ENCODE measurements at places on chromosomes 12 and 14.

DNA sequence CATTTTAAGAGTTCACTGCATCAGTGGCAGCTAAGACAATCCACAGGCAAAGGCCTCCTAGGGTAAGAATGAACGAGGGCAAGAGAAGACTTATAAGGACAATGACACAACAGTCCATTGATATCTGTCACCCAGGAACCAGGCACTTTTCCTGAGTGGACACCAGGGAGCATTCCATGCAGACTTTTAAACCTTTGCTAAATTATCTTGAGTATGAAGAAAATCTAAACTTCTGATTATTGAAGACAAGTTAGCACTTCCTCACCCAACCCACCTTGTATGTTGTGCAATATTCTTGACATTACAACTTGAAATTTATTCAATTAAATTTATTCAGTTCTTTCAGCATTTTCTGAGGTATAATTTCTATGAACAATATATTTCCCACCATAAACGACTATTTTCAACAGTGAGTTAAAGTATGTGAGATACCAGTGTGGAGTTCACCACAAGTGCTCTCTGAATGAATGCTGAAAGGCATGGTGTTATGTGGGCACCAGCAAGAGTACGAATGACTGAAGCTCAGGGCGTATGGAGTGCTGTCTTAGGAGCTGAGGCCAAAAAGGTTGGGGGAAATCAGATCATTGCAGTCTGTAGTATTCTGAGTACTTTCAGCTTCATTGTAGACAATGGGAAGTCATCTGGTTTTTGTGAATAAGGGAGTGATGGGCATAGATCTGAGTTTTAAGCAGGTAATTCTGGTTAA is 124.3 kb upstream of the LMNTD1 start:
- no peak for DNase-seq

DNA sequence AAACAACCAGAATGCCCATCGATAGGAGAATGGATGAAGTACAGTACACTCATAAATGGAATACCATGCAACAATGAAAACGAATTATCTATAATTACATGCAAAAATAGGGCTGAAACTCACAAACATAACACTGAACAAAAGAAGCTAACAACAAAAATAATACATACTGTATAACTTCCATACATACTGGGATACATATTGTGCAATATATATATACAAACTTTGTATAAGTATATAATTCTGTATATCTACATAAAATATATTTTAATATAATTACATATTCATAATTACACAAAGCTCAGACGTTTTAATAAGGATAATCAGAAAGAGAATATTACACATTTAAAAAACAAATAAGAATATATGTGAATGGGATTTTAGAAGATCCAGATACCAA is 90.2 kb downstream of the CDK17 start:
- no peak for DNase-seq

DNA sequence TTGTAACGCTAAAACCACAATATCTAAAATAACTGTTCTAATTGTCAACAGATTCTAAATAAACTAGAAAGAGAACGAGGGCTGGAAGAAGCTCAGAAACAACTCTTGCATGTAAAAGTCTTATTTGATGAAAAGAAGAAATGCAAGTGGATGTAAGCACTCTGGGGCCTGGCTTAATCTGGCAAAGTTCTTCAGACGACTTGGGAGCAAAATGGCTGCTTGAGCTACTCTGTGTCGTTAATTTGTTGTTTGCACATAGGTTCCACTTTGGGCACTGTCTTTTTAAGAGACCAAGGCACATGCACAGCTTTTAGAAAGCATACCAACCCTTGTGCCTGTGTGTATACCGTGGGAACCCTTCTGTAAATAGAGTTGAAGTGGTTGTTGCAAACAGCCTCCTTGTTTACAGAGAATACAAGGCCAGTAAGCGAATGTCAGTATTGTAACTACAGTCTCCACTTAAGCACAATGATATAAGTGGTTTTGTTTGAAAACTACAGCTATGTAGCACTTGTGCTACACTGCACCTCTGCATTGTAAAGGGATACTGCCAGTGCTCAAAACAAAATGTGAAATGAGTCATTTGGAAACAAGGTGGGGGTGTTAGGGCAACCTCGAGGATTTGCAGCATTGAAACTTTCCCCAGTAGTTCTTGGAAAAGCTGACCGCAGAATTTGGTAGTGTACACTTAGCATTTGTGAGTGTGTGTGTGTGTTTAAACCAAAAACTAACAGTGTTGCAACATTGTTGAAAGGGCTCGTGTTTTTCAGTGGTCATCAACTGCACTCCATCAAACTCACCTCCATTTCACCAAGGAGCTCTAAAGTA is 154.3 kb downstream of the CEP83 start:
- no peak for DNase-seq

- DNase-seq, result no peak
These were observed 26.8 kb upstream of the APOF start for GRCh38 chr12:56389412-56389811.

DNA sequence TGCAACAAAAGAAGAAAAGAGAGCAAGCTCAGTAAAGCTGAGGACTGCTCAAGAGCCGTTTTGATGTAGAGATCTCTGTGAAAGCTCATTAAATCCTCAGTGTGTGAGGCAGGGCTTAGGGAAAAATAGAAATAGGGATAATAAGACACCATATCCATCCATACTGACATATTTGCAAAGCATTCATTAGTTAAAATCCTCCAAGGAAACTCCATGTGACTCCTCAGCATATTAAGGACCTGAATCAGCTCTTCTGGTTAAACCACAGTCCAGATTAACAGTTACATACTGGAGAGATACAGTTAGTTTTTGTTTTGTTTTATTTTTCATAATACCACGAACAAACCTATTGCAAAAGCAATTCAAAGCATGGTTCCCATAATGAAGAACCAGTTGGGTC is 288.2 kb downstream of the PAWR start:
- no peak for DNase-seq

DNA sequence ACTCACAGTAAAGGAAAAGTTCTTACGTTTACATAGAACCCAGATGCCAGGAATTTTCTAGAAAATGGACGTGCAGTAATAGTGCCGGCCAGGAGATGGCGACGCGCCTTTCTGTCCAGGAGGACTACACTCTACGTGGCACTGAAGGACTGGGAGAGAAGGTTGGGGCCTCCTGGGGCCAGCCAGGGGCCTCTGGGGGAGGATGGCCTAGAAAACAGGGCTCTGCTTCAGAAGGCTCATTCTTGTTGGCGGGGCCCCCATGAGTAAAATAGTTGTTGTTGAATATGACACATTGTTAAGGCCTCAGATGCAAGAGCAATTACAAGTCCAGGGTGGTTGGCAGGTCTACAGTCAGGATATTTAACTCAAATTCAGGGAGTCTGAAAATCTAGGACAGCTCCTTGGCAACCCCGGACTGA is 120.1 kb upstream of the MAX start:
- DNase-seq, result peak; percentile 27

DNA sequence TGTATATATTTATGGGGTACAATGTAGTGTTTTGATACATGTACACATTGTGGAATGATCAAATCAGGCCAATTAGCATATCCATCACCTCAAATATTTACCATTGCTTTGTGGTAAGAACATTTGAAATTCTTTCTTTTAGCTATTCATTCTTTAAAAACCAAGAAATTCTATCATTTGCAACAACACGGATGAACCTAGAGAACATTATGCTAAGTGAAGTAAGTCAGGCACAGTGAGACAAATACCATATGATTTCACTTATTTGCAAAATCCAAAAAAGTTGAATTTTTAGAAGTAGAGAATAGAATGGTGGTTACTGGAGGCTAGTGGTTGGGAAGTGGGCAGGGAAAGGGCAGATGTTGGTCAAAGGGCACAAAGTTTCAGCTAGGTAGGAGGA is 129.3 kb upstream of the PTPRQ start:
- DNase-seq, result no peak
